ENCODE measurements at places on chromosomes 5 and 9.

DNA sequence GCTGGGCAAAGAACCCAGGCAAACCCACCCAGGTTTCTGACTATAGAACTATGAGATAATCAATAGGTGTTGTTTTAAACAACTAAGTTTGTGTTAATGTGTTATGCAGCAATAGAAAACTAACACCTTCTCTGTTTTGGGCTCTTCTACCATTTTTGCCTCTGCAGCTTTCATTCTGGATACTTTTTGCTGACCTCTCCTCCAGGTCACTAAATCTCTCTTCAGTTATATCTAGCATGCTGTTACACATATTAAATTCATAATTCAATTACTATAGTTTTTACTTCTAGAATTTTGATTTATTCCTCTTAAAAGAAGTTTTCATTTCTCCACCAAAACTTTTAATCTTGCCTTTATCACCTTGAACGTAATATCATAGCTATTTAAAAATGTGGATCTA is 17.2 kb downstream of the MAPK9 start:
- no peak for DNase-seq

GRCh38 chr9:93292664-93293328 is 108.9 kb downstream of the WNK2 start:
- DNase-seq, result no peak

- DNase-seq, result no peak
Observed at GRCh38 chr9:114897196-114897595, 33.2 kb downstream of the TNFSF8 start.

DNA sequence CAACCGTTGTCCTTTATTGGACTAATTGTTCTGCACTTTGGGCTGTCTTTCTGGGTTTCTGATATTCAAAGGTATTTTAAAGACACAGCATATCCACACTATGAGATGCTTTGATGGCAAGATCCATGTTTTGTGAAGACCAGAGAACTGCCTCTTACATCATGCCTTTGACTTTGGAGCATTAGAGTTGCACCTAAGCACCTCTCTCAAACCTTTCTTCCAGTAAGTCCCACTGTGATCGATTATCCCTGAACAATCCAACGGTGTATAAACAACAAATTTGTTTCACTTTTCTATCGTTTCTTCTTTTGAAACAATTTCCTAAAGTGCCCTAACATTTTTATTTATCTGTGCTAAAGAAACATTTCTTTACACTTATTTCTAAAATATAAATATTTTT is 144.4 kb downstream of the KCTD16 start:
- DNase-seq, result no peak

- no peak for DNase-seq
Observed at GRCh38 chr5:1412163-1412562, 33.1 kb downstream of the SLC6A3 start.

- no peak for DNase-seq
Observed at GRCh38 chr9:27154908-27155307, 45.9 kb downstream of the TEK start.

DNA sequence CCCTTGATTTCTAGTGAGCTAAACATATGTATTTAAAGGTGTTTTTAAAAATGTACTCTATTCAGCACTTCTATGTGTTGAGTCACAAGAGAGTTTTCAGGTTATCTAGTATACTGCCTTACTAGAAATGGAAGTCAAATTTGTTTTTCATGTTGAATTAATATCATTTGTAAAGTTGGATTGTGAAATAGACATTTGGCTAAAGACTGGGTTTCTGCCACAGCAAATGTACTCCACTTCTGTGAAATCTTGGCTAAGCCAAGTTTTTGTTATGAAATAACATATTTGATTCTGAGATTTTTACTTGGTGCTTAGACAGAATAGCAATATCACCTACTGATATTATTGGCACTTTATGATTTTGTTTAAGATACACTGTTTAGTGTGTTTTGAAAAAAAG is 106.0 kb downstream of the CWC27 start:
- DNase-seq, result no peak

DNA sequence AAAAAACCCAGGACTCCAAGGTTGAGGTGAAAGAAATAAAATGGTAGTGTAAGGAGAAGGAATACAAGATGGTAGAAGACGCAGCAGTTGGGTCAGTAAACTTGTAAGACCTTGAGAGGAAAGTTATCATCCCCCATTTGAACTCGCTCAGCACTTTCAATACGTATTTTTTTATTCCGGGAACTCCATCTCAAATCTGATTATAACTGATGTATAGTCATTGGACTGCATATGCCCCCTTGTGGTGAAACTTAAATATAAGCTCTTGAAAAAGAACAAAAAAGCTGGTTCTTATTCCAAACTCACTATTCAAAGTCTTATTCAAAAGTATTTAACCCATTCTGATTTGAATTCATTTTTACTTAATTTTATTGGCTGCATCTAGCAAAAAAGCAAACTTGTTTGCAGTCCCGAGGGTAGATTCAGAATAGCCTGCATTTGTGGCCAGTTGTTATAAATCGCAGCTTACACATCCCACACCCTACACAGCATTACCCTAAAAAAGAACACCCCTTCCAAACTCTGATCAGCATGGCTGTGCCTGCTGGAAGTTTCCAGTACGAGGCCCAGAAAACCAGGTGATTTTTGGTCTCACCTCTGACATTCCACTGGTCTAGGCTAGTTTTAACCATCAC is 118.0 kb downstream of the ESM1 start:
- DNase-seq, result peak; percentile 61

DNA sequence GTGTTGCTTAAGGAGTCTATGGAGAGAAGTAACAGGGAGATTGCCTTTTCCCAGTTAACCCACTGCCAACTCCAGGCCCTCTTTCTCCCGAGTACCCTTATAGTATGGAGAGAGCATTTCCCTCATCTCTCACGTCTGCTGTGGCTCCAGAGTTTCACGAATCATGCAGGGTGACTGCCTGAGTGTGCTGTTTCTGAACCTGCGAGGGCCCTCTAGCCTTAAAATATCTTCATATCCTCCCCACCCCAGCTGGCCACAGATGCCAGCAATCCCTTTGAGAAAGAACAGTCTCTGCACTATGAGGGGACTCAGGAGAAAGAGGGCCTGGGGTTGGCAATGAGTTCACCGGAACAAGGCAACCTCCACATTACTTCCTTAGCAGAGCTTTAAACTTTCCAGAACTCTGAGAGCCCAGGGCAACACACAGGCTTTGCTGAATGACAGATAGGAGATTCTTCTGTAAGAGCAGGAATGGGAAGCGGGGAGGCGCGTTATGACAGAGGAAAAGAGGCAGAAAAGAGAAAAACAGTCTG is 81.6 kb upstream of the ANKH start:
- DNase-seq, result no peak

GRCh38 chr9:78015241-78015640 is 16.4 kb downstream of the GNAQ start:
- DNase-seq, result no peak

GRCh38 chr5:7813576-7813975 is 37.4 kb downstream of the CFAP90 start:
- DNase-seq, result no peak
